Trophoblast cell (in vitro differentiated cells and primary cell): ENCODE measurements at places on chromosomes 5 and 9.

DNA sequence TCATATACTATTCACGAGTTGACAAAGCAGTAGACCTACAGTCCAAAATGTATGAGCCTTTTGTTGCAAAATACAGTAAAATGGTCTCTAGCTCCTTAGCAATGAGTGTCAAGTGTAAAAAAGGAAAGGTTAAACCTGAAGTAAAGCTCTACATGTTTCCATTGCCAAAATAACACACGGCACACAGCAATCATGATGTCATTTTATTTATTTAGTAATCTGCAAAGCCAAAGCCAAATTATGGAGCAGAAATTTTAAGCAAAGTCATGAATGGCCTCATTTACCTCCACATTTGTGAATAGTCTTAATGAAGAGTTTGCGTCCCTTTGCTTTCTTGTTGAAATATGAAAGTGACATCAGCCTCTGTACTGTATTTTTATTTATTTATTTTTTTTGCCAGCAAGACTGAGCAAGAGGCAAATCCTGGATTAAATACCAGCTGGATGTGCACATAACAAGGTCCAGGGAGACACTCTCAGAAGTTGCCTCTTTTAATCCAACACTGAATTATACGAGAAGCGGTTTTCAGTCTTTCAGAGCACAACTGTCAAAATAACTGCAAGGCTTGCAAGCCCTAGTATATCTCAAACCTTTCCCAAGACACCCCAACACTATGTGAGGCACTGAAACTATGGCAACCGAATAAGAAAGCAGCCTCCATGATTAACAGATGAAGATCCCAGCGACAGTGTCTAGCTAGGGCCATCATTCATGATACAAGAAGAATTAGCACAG is 9.7 kb downstream of the SEMA6A start:
- DNase-seq: no peak

DNA sequence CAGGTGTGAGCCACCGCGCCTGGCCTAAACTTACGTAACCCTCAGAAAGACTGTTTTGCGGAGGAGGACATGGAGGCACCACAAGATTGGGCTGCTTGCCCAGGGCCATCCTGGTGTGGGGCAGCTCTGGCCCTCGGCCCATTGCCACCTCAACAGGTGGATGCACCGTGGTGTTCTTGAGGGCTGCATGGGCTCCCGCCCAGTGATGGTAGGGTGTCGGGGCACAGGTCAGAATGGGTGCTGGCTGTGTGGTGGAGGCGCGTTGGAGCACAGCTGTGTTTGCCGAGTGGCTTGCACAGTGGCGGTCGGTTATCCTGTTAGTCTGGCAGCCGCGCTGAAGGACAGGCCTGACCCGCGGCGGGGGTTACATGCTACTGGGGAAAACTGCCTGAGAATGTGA is 196.9 kb downstream of the CACNA1B start:
- DNase-seq: no peak

DNA sequence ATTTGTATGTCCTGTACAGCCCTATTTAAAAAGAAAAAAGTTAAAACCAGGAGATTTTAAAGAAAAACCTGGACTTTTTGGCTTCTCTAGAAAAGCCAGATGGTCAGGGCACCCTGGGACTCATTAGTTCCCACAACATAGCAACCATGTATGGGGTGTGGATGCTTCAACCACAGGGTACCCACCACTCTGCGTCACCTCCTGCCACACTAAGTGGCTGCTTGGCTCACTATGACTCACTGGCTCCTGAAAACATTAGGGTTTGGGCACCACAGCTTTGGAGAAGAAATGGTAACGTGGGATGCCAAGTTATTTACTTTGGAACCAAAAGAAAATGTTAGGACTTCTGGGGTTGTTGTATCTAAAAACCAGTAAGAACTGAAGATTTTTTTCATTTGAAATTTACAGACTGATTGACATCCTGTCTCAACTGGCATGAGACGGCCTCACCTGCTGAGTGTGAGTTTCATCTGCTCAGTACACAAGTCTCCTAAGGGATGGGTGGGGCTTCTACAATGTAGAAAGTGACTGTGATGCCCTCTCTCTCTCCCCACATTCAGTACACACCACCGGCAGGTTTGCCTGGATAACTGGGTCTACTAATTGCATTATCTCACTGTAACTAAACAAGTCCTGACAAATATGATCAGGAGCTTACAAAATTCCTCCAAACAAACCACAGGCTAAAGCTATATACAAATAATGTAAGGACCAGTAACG is 103.9 kb downstream of the ESM1 start:
- no peak for DNase-seq

- no peak for DNase-seq
These were observed 29.7 kb downstream of the PITX1 start for GRCh38 chr5:135004376-135004775.

DNA sequence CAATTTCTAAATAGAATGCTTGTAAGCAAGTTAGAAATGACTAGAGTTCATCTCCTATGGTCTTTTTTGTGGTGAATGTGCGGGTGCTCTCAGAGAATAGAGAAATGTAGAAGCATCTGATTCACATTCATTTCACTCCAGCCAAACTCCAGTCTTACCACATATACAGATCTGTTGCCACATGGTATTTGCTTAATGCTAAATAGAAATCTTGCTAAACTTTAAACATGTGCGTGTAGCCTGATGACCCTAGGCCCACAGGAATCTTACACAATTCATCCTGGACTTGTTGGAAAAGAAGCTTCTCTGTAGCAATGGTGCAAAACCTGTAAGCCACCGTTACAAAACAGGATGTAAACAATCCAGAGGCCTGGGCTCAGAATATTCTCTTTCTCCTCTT is 135.2 kb downstream of the PCSK1 start:
- peak; percentile 59 for DNase-seq

DNA sequence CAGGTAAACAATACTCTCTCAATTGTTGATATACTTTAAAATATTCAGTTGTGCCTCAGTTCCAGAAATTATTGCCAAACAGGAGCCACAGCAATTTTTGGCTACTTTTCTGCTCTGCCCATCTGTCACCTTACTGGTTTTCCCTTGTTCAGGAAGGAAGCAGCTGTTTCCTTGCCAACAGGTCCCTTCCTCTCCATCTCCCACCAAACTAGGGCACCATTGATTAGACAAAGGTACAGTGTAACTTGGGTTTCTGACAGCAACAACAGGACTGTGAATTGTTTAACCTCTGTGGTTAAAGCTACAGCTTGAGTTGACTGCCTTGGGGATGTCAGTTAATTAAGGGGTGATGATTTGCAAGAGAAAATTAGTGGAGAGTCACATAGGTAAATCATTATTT is 76.9 kb downstream of the PIP5K1B start:
- no peak for DNase-seq

DNA sequence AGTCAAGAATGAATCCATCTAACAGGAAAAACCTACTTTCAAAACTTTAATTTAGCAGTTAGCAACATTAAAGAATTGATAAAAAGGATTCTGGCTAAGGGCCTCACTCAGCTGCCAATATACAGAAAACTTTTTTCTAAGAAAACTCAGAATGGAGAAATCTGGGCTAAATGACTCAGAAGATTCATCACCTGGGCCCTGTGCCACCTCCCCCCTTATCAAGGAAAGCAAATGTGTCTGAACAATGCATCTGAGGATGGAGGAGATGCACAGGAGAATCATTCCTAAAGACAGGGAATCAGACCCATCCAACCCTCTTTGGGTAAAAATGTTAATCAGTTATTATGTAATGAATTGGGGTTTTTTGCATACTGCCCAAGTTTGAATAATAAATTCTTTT is 592.0 kb upstream of the DMAC1 start:
- no peak for DNase-seq

GRCh38 chr5:136907371-136907770 is 542.0 kb upstream of the TRPC7 start:
- no peak for DNase-seq

DNA sequence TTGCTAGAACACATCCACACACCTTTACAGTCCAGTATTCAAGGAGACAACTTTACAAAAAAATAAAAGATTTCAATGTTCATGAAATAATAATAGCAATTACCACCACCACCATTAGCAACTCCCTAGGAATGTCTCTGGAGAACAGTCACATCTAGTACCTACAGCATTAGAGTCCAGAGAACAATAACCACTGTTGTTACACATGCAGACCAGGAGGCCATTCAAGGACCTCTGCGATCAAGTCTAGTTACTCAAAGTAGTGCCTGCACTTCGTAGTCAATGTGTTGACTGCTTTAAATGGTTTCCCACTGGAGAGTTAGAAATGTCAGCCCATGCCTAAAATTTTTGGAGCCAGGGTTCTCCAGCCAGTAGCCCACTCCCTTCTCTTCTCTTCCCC is 244.4 kb downstream of the DEPDC1B start:
- no peak for DNase-seq

DNA sequence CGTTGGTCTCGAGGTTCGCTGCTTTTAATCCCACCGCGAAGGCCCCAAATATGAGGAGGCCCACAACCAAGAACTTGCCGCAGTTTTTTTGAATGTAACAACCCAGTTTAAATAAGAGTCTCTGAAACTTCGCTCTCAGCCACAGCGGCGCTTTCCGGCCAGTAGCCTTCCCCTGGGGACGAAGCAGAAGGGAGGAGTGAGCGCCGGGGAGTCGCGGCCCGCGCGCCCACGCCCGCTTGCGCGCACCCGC is 10.4 kb downstream of the PTCH1 start:
- DNase-seq: no peak

DNA sequence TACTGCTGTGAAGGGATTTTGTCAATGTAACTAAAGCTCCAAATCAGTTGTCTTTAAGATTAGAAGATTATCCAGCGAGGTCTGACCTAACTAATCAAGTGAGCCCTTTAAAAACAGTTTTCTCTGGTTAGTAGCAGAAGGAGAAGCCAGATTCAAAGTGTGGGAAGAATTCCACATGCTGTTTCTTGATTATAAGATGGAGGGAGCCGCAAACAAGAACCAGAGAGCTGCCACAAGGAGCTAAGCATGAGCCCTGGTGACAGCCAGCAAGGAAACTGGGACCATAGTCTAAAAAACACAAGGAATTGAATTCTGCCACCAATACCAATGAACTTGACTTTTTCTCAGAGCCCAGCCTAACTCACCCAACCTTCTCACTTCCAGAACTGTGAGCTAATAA is 37.0 kb upstream of the OR2S2 start:
- no peak for DNase-seq

DNA sequence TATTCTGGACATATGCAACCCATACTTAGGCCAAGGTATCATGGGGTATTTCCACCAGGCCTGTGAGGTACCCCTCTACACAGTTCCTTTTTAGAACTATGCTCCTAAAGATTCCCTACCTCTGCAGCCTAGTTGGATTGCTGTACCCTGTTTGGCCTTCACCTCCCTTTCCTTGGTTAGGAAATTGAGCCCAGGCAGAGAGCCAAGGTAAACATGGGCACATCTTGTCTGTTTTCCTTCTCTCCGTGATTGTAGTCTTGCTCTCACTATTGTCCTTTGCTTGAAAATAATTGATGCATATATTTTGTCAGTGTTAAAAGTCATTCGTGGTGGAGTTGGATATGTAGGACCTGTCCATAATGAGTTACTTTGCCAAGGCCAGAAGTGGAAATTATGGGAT is 26.7 kb downstream of the BDP1 start:
- no peak for DNase-seq

DNA sequence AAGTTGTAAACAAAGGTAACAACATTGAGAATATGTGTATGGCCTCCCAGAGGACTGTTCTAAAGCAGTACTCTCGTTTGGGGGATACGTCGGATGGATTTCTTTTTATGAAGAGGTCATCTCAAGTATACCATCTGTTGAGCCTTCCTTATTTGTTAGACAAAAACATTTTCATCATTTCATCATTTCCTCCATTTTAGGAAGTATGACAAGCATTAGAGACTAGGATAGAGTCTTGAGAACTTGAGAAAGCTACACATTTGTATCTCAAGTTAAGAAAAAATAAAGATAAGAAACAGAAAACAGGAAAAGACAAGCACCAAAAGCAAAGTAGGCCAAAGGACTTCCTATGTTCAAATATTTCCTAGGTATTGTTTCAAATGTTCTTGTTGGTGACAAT is 307.0 kb downstream of the EFNA5 start:
- no peak for DNase-seq

- DNase-seq: no peak
These were observed 57.5 kb upstream of the ADRB2 start for GRCh38 chr5:148768806-148769415.

GRCh38 chr9:35675732-35676392 is 2.1 kb downstream of the CA9 start:
- DNase-seq: no peak

DNA sequence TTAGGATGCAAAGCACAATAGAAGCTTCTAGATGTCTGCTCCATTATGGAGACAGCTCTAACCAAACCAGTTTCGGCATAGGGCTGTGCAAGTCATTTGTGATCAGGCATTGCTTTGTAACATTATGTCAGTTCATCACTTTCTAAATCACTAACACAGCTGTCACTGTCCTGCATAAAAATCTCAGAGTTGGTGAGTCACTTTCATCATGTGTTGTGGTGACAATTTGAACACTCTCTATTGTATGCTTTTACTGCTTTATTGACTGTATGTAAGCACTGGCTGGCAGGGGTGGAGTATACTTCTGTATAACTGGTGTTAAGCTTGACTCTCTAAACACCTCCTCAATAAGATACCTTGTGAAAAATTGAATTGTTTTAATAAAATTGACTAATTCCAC is 77.9 kb downstream of the SLCO4C1 start:
- no peak for DNase-seq

- no peak for DNase-seq
These were observed 42.1 kb downstream of the TIMD4 start for GRCh38 chr5:156920861-156921431.

- peak; percentile 44 for DNase-seq
These were observed 15.5 kb upstream of the HSD17B3 start for GRCh38 chr9:96317335-96317980.

GRCh38 chr9:98873951-98874371 is 66.5 kb downstream of the GALNT12 start:
- DNase-seq: no peak

GRCh38 chr9:35237311-35237710 is 75.5 kb downstream of the UNC13B start:
- DNase-seq: no peak
